ENCODE measurements at places on chromosomes 7 and 10. TPM values are rescaled to one million over a fixed set of nuclear protein-coding genes. Genes with fewer than 3 reads are reported as not detected.

ADRB1 gene
- not detected for total RNA-seq

ZFYVE27 gene
- total RNA-seq: 45.3 TPM

P4HA1 gene
- 19.8 TPM for total RNA-seq

DNA sequence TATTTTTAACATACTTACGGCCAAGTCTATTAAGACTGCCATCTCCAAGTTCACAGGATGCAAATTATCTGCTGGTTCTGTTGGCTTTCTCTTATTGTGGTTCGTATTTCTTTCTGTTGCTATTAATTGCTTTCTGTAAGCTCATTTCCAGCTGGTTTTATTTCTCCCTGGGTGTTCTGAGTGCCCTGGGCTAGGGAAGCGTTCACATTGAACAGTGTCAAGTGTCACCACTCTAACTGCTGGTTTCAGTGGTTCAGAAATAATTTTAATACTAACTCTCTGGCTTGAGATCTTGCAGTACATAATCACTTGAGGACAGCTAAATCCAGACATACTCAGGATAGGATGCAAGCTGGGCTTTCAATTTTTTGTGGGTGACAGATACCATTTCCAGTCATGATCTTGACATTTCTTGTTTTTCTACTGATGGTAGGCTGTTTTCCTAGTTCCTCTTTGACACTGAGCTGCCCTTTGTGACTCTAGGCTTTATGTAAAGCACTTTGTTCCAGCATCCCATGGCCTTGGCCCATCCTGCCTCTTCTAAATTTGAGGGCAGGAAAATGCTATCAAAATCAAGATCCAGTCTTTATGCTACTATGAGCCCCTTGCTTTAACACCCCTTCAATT is 117.6 kb downstream of the SNX13 start:
- no peak for DNase-seq
